Peyer's patch (tissue), 4 donors: ENCODE measurements at places on chromosomes 7 and 10.

- DNase-seq = no peak
Observed at GRCh38 chr7:5607951-5608656, 173.4 kb downstream of the RNF216 start.

- DNase-seq = no peak
Observed at GRCh38 chr10:84469470-84469869, 141.1 kb downstream of the CCSER2 start.

DNA sequence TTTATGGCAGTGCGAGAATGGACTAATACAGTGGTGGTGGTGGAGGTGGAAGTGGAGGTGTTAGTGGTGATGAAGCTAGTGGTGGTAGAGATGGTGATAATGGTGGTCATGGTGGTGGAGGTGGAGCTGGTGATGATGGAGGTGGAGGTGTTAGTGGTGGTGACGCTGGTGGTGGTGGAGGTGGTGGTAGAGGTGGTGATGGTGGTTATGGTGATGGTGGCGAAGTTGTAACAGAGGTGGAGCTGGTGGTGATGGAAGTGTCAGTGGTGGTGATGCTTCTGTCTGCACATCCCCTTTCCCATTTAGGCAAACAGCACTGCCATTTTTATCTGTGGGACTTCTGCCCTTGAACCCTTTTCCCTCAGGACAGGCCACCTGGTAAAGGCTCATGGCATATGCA is 7.4 kb upstream of the PTPRN2 start:
- no peak for DNase-seq

- no peak for DNase-seq
Observed at GRCh38 chr10:114024876-114025610, 18.6 kb upstream of the ADRB1 start.

- DNase-seq = no peak
Observed at GRCh38 chr7:112782498-112782897, 7.7 kb downstream of the TMEM168 start.

GRCh38 chr10:13365243-13365642 is 17.1 kb upstream of the SEPHS1 start:
- no peak for DNase-seq

GRCh38 chr7:124645704-124646103 is 119.9 kb downstream of the GPR37 start:
- no peak for DNase-seq

DNA sequence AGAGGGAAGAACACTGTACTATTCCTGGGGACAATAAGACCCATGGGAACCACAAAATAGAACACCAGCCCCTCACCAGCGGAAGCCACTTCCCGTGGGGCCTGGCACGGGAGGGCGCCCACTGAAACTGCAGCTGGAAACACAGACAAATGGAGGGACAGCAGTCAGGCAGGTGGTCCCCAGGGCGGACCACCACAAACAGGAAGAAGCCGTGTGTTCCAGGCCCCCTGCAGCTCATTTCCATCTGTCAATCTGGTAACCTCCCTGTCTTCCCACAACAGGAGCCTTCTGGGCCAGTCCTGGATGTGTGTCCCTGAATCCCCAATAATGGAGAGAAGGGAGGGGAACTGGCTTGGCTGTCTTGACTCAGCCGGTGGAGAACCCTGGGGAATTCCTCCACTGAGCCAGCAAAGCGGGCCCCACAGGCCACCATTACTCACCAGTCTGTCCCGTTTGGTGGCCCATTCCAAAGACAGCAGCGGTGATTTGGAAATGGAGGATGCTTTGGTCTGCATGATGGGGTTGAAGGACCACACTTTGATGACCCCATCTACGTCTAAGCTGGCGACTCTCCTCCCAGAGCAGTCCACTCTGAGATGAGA is 16.7 kb downstream of the WDR91 start:
- DNase-seq = no peak

DNA sequence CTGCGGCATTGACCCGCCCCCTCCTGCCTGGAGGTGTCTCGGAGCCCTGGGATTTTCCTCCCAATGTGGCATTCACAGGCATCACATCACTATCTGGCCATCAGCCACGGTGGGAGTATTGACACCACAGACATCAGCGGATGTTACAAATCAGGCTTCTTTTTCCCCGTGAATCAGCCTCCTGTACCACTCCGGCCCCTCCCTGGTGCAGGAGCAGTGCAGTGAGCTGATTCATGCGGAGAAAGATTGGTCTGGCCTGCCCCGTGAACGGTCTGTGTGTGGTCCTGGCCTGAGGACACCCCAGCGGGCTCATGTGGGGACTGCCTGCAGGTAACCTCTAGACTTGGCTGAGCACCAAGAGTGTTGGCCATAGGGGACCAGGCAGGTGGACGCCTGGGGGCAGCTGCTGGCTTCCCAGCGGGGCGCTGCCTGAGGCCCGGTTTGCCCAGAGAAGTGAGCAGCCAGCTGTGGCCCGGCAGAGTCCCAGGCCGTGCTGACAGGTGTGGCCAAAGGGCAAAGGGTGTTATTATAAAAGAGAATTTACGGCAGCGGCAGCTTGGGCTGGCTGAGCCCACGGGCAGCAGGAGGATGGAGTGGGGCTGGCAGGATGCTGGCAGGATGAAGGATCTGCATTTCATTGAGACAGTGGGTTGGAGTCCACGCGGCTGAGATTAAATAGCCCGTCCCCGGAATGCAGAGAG is 32.1 kb upstream of the GNA12 start:
- no peak for DNase-seq

DNA sequence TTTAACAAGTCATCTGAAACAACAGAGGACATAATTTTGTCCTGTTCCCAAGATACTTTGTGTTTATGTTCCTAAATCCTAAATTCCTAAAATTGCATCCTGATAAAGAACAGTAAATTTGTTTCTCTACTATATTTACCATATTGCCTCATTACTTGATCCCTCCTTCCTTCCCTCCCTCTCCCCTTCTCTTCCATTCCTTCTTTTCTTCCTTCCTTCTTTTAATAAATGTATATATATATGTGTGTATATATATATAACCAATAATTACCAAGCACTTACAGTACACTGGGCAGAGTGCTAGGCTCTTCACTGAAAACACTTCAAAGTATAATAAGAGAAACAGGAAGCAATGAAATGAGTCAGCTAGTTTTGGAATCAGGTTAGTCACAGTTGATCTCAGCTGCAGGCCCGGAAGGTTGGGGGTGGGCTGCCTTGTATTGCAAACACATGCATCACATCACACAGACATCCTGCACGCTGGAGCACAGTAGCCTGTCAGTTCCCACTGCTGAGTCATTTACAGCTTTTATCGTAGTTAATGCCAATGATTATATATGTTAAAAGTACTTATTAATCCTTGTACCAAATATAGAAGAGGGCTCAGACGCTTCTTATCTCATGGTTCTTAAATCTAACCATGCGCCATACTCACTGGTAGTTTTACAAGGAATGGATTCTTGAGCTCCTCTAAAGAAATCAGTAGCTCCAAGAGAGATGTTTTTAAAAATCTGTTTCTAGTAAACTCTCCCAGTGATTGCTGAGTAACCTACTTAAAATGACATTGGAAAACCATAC is 551.7 kb downstream of the GRM8 start:
- peak; percentile 60 for DNase-seq

- no peak for DNase-seq
Observed at GRCh38 chr10:26439406-26440087, 1.4 kb downstream of the APBB1IP start.

GRCh38 chr10:50577681-50578350 is 45.9 kb downstream of the SGMS1 start:
- no peak for DNase-seq

DNA sequence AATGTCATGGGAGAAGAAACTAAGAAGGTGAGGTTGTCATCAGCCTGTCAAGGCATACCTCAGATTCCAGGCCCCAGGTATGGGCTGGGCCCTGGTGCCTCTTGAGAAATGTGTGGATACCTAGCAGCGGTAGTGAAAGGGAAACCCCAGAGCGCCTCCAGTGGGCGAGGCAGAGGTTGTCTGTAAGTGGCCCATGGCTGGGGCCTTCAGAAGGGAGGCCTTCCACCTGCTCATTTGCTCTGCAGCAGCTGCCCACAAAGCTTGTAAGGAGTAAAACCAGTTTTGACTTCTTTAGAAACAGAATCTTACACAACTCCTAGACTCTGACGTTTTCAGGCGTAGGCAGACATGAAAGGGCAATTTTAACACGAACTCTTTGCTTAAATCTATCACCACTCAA is 509.9 kb downstream of the PARD3 start:
- no peak for DNase-seq

GRCh38 chr7:151327659-151328058 is 14.0 kb upstream of the NUB1 start:
- DNase-seq = no peak

- DNase-seq = no peak
Observed at GRCh38 chr7:7819442-7820247, 101.2 kb upstream of the RPA3 start.

- DNase-seq = no peak
Observed at GRCh38 chr7:892648-893593, 16.6 kb downstream of the GET4 start.
